ENCODE measurements at places on chromosomes 7 and 10. TPM values are rescaled to one million over a fixed set of nuclear protein-coding genes. Genes with fewer than 3 reads are reported as not detected.

Gene OPN1SW
- polyA plus RNA-seq, result not detected

Gene HIPK2
- 10.1 TPM for polyA plus RNA-seq

Gene PON1
- polyA plus RNA-seq, result not detected

GRCh38 chr7:112263519-112263918, 57.0 kb downstream of the ZNF277 start:
- H3K4me1 ChIP-seq, result peaks cover 4% of the 10 kb centered on the region
- no peaks in the 10 kb centered on the region for H3K27me3 ChIP-seq
- H3K4me3 ChIP-seq, result no peak overlapping the region
- H3K36me3 ChIP-seq, result no peaks in the 10 kb centered on the region

DNA sequence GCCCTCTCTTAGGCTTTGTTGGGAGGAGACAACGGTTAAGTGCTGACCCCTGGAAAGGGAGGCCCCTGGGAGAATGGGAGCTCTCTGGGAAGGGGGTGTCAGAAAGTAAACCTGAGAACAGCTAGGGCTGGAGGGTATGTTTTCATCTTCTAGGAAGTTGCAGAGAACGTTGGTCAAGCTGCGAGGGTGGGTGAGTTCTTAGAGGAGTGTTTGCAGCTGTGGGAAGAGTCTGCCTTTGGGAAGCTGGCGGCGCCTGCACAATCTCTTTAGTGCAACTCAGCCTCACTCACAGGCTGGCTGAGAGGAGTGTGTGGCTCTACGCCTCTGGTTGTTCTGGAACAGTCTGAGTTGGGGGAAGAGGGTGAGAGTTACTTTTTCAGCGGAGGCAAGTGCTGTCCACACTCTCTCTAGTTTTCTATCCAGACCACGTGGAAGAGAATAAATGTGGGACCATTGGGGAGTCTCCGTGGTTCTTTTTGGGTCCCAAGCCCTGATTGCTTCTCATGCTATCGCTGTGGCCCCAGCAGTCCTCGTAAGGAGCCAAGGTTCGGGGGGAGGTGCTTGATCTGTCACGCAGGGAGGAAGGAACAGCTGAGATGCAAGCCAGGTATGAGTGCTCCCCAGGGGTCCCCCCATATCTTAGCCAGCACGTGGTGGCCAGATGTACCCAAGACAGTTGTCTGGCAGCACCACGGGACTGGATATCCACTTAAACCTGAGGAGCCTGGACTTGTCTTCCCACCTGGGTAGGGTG, 237.2 kb downstream of the BUB3 start:
- H3K27me3 ChIP-seq, result no peaks in the 10 kb centered on the region
- H3K27ac ChIP-seq, result no peak overlapping the region
- DNase-seq, result no peak
- H3K4me1 ChIP-seq, result no peaks in the 10 kb centered on the region
- H3K4me3 ChIP-seq, result no peak overlapping the region
- no peaks in the 10 kb centered on the region for H3K36me3 ChIP-seq

GRCh38 chr7:84513061-84513460, 318.5 kb upstream of the SEMA3A start:
- H3K4me1 ChIP-seq, result no peaks in the 10 kb centered on the region
- H3K36me3 ChIP-seq, result no peaks in the 10 kb centered on the region
- no peak for DNase-seq
- no peaks in the 10 kb centered on the region for H3K27me3 ChIP-seq
- H3K27ac ChIP-seq, result no peak overlapping the region
- no peak overlapping the region for H3K4me3 ChIP-seq

DNA sequence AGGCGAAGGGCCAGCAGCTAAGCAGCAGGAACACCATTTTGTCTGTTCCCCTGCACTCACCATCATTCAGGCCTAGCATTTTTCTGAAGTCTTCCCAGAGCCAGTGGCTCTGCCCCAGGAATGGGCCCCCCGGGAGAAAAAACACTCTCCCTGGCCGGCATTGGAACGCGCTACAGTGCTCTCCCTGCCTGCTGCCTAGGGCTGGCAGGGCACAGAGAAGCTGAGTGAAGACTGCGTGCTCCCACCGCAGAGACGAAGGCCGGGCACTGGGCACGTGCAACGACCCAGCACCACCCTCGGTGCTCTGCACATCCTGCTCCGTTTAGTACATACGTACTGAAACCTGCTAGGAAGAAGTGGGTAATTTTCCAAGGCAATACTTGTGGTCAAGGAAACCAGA, 34.4 kb downstream of the HSPA12A start:
- H3K4me3 ChIP-seq, result no peak overlapping the region
- H3K27me3 ChIP-seq, result no peaks in the 10 kb centered on the region
- no peaks in the 10 kb centered on the region for H3K36me3 ChIP-seq
- no peak for DNase-seq
- no peaks in the 10 kb centered on the region for H3K4me1 ChIP-seq

Measured in small intestine (tissue), 16 donors.